Activated B cell treated with CpG ODN at 0.5 μM for 24 hours (primary cell): ENCODE measurements at places on chromosomes 6 and 20. TPM values are rescaled to one million over a fixed set of nuclear protein-coding genes. Genes with fewer than 3 reads are reported as not detected.
A peak's percentile ranks its signal among the peaks of the same experiment; 100 is the strongest.

GRCh38 chr6:31016659-31017299 lies 6.5 kb downstream of the MUC22 start:
- no peaks in the 10 kb centered on the region for H3K36me3 ChIP-seq
- no peak for DNase-seq
- no peak overlapping the region for H3K27ac ChIP-seq
- peaks cover 29% of the 10 kb centered on the region for H3K27me3 ChIP-seq
- peaks cover 8% of the 10 kb centered on the region for H3K4me1 ChIP-seq
- H3K4me3 ChIP-seq = no peak overlapping the region

GRCh38 chr6:107931894-107932293 lies 26.1 kb downstream of the SEC63 start:
- no peak overlapping the region for H3K27ac ChIP-seq
- no peak for DNase-seq
- peaks cover 16% of the 10 kb centered on the region for H3K4me1 ChIP-seq
- peaks cover 38% of the 10 kb centered on the region for H3K36me3 ChIP-seq
- no peak overlapping the region for H3K4me3 ChIP-seq
- H3K27me3 ChIP-seq = no peaks in the 10 kb centered on the region

- no peak overlapping the region for H3K4me3 ChIP-seq
- DNase-seq = no peak
- H3K36me3 ChIP-seq = no peaks in the 10 kb centered on the region
- no peak overlapping the region for H3K27ac ChIP-seq
- no peaks in the 10 kb centered on the region for H3K27me3 ChIP-seq
These were observed 114.9 kb downstream of the ADGRG6 start for GRCh38 chr6:142416686-142417085.

- H3K36me3 ChIP-seq = no peaks in the 10 kb centered on the region
- H3K4me1 ChIP-seq = peaks cover 2% of the 10 kb centered on the region
- no peak overlapping the region for H3K27ac ChIP-seq
- peaks cover 40% of the 10 kb centered on the region for H3K27me3 ChIP-seq
- no peak overlapping the region for H3K4me3 ChIP-seq
- DNase-seq = no peak
These were observed 58.8 kb upstream of the SLCO4A1 start for GRCh38 chr20:62583424-62583920.

DNA sequence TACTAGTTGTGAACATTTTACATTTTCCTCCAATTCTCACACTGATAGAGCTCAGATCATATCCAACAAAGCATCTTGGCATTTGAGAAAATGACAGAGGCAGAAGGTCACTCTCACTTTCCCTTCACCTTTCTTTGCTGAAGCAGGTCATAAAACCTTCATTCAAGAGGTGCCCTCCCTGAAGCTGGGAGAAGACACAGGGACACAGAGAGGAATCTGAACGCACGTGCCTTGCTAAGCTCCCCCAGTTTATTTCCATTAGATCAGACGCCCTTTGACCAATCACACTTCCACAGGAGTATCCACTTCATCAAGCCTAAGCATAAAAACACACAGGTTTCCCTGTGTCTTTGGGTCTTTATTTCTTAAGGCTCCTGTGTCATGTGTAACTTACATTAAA lies 9.2 kb upstream of the MBOAT1 start:
- no peaks in the 10 kb centered on the region for H3K36me3 ChIP-seq
- H3K27ac ChIP-seq = no peak overlapping the region
- H3K27me3 ChIP-seq = peaks cover 7% of the 10 kb centered on the region
- no peak for DNase-seq

DNA sequence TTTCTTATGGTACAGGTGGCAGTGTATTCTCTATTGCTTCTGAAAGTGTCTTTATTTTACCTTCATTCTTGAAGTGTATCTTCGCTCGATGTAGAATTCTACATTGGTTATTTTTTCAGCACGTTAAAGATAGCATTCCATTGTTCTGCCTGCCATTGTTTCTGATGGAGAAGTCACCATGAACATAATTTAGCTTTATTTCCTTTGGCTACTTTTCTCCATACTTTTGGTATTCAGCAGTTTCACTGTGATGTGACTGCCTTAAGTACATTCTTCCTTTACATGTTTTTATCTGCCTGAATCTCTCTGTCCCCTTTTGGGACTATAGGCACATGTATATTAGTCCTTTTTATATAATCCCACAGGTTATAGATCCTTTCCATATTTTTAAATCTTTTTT lies 19.0 kb downstream of the ZNF133 start:
- H3K36me3 ChIP-seq = peaks cover 30% of the 10 kb centered on the region
- DNase-seq = no peak
- H3K27me3 ChIP-seq = no peaks in the 10 kb centered on the region
- H3K27ac ChIP-seq = no peak overlapping the region
- no peaks in the 10 kb centered on the region for H3K4me1 ChIP-seq
- no peak overlapping the region for H3K4me3 ChIP-seq

GRCh38 chr6:71383901-71384489 lies 95.4 kb downstream of the OGFRL1 start:
- H3K4me3 ChIP-seq = no peak overlapping the region
- peaks cover 3% of the 10 kb centered on the region for H3K4me1 ChIP-seq
- H3K36me3 ChIP-seq = no peaks in the 10 kb centered on the region
- no peak overlapping the region for H3K27ac ChIP-seq

DNA sequence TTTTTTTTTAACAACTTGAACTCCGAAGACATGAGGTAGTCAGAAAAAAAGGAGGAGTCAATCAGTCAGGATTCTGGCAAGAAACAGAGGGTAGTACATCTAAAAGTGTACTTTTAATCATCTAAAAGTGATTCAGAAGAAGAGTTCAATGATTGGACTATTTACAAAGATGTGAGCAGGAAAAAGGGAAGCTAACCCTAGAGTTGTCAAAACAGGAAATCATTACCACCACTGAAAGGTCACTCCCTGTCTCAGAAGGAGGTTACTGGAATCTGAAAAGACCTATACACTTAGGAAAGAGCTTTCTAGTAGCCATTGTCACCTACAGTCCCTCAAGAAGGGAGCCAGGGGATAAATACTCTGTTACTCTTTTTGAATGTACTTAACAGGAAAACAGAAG lies 16.7 kb upstream of the LMBRD1 start:
- H3K27me3 ChIP-seq = no peaks in the 10 kb centered on the region
- no peaks in the 10 kb centered on the region for H3K36me3 ChIP-seq
- H3K4me3 ChIP-seq = peak overlapping the region; percentile 56
- no peak for DNase-seq

DNA sequence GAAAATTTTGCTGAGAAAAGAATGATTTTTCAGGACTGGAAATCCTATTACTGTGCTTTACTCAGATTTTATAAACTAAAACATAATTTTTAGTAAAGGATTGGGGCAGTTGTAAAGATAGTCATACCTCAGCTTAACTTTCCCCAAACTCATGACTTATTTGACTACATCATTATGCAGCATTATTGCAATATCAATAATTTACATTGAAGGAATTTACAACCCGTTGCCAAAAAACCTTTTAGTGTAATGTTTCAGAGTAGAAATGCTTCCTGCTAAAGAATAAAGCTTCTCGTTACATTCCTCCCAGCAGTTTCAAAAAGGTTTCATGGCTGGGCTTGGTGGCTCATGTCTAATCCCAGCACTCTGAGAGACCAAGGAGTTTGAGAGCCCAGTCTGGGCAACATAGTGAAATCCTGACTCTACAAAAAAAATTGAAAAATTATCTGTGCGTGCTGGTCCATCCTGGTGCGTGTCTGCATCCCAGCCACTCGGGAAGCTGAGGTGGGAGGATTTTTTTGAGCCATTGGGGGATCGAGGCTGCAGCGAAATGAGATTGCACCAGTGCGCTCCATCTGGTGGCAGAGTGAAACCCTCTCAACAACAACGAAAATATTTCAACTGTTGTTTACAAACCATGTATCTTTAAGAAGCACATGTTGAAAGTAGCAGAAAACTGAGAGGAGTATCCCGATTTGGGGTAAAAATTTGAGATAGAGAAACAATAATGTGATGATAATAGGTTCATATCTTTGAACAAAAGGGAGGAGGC lies 4.4 kb downstream of the AMD1 start:
- H3K4me1 ChIP-seq = peaks cover 77% of the 10 kb centered on the region
- H3K27me3 ChIP-seq = no peaks in the 10 kb centered on the region
- no peak for DNase-seq
- H3K27ac ChIP-seq = no peak overlapping the region

- DNase-seq = no peak
- no peak overlapping the region for H3K27ac ChIP-seq
- H3K4me3 ChIP-seq = no peak overlapping the region
- no peaks in the 10 kb centered on the region for H3K4me1 ChIP-seq
- H3K36me3 ChIP-seq = no peaks in the 10 kb centered on the region
These were observed 20.6 kb upstream of the MRS2 start for GRCh38 chr6:24382220-24382540.

GRCh38 chr6:170456886-170457698 lies 96.0 kb downstream of the PSMB1 start:
- peaks cover 7% of the 10 kb centered on the region for H3K4me1 ChIP-seq
- H3K4me3 ChIP-seq = no peak overlapping the region
- no peak for DNase-seq
- no peak overlapping the region for H3K27ac ChIP-seq
- no peaks in the 10 kb centered on the region for H3K36me3 ChIP-seq

DNA sequence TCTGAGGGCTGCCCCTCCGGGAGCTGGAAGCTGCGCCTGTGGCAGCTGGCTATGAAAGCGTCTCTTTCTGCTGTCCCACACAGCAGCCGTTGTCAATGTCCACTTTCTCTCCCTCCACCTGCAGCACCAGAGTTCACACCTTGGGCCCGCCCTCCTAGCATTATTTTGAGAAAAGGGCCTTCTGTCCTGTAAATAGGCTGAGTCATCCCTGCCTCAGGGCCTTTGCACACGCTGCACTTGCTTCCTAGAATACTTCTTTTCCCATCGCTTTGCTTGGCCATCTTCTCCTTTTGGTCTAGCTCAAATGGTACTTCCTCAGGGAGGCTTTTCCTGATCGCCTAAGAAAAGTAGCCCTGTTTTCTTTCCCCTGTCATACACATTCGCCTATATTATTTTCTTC lies 69.3 kb upstream of the ZNFX1 start:
- no peak overlapping the region for H3K4me3 ChIP-seq
- DNase-seq = no peak
- H3K36me3 ChIP-seq = no peaks in the 10 kb centered on the region
- no peak overlapping the region for H3K27ac ChIP-seq
- H3K27me3 ChIP-seq = peaks cover 28% of the 10 kb centered on the region
- H3K4me1 ChIP-seq = no peaks in the 10 kb centered on the region

DNA sequence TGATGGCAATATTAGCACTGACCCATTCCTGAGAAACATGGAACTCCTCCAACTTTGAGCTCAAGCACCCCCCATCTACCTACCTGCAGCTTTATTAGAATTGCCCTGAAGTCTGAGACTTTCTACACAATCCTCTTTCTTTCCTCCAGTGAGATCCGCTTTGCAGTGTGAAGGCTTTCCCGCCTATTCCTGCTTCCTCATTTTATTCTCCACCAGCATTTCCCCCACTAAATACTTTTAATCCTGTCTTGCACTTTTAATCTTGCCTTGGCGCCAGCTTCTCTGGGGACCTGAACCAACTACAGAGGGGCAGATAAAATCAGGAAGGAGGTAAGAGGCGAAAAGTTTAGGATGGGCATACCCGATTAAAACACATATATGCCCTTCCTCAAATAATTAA lies 178.1 kb upstream of the PRDM1 start:
- no peaks in the 10 kb centered on the region for H3K36me3 ChIP-seq
- H3K27me3 ChIP-seq = peaks cover 7% of the 10 kb centered on the region
- DNase-seq = no peak
- no peak overlapping the region for H3K27ac ChIP-seq
- no peak overlapping the region for H3K4me3 ChIP-seq
- H3K4me1 ChIP-seq = peaks cover 6% of the 10 kb centered on the region

- no peaks in the 10 kb centered on the region for H3K4me1 ChIP-seq
- H3K27me3 ChIP-seq = no peaks in the 10 kb centered on the region
- no peak for DNase-seq
- H3K36me3 ChIP-seq = no peaks in the 10 kb centered on the region
These were observed 13.2 kb upstream of the SSTR4 start for GRCh38 chr20:23021951-23022350.

DNA sequence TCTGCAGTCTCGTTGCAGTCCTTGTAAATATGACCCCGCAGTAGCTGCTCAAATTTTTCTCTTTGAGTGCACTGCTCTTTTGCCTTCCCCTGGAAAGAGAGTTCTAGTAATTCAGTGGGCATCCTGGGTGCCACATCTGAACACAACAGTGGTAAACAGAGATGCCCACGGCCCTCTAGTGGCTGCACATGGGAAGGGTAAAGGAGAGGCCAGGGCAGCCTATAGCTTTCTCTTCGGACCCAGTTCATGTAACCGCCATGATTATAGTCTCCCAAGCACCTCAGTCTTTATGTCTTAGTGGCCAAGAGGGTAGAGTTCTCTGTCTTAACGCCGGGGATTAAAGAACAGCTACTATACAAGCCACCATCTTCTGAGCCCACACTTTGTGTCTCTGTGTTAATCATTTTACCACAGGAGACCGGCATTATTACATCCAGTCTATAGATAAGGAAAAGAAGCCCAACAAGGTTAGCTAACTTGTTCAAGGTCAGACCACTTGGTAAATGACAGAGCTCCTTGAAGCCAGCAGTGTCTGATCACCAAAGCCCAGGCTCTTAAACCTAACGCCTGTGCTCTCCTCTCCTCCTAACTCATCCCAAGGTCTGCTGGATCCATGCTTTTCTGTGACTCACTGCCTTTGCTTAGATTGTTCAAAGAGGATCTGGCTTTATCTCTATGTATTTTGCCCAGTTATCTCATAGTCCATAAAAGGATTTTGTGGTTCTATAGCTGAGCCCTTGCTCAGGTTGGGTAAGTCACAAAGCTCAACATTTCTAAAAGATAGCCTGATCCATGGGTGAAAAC lies 81.8 kb downstream of the ISM1 start:
- no peaks in the 10 kb centered on the region for H3K36me3 ChIP-seq
- H3K27me3 ChIP-seq = peaks cover 7% of the 10 kb centered on the region
- no peak overlapping the region for H3K27ac ChIP-seq
- no peak overlapping the region for H3K4me3 ChIP-seq
- no peaks in the 10 kb centered on the region for H3K4me1 ChIP-seq

DNA sequence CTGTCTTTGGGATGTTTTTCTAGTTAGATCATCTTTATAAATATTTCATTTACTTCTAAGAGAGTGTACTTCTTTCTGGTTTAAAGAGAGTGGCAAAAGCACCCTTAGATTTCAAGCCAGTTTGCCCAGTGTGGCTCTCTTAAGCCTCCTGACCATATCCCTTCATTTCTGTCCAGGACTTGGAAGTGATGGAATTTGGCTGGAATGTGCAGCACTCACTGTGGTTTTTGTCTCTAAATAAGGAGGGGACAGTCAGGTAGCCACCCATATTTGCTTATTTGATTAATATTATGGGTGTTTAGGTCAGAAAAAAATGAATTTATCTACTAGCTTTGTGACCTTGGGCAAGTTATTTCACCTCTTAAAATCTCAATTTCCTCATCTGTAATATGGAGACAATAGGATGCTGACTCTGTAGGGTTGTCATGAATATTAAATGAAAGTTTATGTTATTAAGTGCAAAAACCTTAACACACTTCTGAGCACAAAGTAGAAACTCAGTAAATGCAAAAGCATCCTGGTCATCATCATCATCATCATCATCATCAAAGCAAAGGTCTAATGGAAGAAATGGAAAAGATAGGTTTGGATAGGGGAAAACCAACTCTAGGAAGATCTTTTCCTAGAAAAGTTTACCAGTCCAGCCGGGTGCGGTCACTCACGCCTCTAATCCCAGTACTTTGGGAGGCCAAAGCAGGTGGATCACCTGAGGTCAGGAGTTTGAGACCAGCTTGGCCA lies 3.1 kb downstream of the CRYBG1 start:
- H3K4me1 ChIP-seq = peaks cover 11% of the 10 kb centered on the region
- no peak overlapping the region for H3K4me3 ChIP-seq
- H3K27me3 ChIP-seq = peaks cover 19% of the 10 kb centered on the region
- no peaks in the 10 kb centered on the region for H3K36me3 ChIP-seq
- no peak for DNase-seq

The BEND6 gene
- not detected in 2 replicates for total RNA-seq

The AFDN gene
- total RNA-seq = 38.0 and 41.2 TPM in 2 replicates

The GSTA2 gene
- total RNA-seq = not detected in 2 replicates

The FOXS1 gene
- total RNA-seq = not detected in 2 replicates
